ENCODE measurements at places on chromosomes 4 and X.

- DNase-seq = no peak
Observed at GRCh38 chr4:95118497-95118896, 360.7 kb downstream of the BMPR1B start.

DNA sequence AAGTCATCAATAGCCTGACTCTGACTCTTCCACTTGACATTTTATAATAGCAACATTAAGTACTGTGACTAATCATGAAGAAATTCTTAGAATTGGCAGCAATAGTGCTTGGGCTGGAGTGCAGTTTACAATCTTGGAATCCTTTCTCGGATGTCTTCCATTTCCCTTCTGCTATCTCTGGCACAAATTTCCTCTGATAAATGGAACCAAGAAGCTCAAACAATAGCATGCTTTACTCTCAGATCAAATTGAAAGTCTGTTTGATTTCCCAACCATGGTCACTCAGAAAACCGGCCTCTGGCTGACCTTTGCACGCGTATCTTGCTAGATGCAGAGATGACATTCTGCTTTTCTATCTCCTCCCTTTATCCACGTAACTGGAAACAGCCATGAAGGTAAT, 99.0 kb upstream of the SPANXC start:
- peak; percentile 4 for DNase-seq

DNA sequence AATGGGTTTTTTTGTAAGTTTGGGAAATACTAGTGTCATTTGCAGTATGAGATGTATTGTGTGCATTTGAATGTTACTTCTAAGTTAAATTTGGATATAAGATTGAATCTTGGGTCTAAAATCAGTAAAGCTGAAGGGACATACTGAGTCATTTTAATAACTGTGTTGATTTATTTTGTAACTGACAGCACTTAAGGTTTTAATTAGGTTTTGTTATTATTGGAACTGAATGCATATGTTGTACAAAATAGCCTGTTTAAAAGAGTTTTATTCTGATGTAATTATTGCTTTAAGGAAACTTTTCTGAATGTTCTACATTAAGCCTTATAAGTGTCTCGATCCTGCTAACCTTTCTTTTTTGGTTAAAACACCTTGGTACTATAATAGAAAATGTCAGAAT, 396.6 kb downstream of the MAPK10 start:
- no peak for DNase-seq

GRCh38 chr4:70746179-70746839, 24.5 kb downstream of the RUFY3 start:
- no peak for DNase-seq

- DNase-seq = no peak
Observed at GRCh38 chr4:185911556-185912064, 99.6 kb upstream of the SORBS2 start.

Data from H4 (cell line).